ENCODE measurements at places on chromosomes 7 and 10.

- DNase-seq = peak; percentile 69
Observed at GRCh38 chr7:129825209-129825970, 127.4 kb downstream of the UBE2H start.

GRCh38 chr10:126732308-126732707, 61.8 kb upstream of the C10orf90 start:
- no peak for DNase-seq

DNA sequence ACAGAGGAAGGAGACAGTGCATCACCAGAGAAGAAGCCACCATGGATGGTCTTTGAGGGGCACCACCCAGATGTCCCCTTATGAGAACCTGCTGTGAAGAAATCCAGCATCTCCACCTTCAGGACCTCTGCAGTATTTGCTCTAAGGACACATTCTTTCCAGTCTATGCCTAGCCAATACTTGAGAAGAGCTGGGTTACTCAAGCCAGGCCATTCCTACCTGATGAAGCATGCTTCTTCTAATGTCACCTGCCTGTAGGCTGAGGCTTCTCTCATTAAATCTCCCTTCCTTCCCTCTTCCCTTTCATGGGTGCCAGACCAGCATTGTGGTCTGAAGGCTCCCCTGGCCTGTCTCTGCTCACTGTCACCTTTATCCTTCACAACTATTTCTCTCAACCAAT, 654.5 kb upstream of the AUTS2 start:
- DNase-seq = no peak

DNA sequence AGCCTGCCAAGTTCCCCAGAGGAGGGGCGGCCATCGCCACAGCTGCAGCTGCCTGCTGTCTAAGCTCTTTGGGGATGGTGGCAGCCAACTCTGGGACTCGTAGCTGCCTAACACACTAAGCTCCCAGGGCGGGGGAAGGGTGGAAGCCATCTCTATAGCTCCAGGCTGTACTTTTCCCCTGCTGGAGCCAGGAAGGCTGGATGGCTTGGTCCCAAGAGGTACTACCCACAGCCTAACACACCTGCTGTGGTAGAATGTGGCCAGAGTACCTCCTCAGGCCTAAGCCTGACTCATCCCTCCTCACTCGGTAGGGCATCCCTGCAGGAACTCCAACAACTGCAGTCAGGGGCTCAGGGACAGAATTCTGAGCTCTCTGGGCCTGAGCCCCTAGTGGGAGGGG, 151.7 kb upstream of the TAC1 start:
- DNase-seq = no peak

GRCh38 chr10:67794909-67795460, 43.0 kb downstream of the DNAJC12 start:
- no peak for DNase-seq

- no peak for DNase-seq
Observed at GRCh38 chr10:49090696-49091380, 24.5 kb downstream of the VSTM4 start.

GRCh38 chr7:134186801-134187200, 59.7 kb downstream of the LRGUK start:
- DNase-seq = no peak

GRCh38 chr10:124624895-124625294, 119.3 kb downstream of the FAM53B start:
- DNase-seq = no peak

DNA sequence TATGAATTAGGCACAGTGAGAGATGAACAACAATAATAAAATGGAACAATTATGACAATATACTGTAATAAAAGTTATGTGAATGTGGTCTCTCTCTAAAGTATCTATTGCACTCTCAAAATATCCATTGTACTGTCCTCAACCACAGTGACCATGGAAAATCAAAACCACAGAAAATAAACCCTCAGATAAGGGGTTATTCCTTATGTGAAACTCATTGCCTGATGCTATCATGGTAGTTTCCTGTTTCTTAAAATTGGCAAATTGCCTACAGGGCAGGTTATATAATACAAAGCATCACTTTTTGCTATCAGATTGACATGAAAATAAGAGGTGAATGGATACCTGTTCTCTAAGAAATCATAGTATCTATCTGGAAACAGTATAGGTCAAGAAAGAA, 3.8 kb downstream of the MCM10 start:
- DNase-seq = no peak

DNA sequence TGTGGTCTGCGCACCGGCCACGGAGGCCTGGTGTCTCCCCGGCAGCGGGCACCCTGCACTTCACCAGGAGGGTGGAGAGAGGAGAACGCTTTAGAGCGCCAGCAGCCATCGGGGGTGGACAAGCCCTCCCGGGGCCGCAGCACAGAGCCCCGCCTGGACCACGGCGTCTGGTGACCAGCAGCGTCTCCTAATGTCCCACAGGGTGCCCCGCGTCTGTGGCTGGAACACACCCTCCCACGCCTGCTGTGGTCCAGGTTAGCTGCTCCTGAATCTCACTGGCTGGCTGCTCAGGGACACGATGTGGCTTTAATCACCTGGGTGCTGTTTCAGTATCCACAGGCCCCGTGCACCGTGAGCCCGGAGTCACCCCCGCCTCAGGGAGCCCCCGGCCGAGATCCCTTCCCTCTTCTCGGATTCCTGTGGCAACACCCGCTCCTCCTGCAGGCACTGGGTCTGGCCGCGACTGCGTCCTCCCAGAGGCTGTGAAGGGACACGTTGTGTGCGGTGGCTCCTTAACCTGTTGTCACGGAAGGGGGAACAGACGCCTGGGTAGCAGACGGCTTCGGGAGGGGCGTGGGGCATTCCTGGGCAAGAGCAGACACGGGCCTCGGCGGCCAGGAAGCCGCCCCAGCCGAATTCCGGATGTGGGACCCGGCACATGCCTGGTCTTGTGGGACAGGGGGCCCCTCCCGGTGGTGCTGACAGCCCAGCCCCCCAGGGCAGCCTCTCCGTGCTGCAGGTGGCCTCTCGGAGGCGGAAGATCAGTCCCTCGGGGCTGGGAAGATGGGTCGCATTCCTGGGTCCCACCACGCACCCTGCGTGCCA, 78.9 kb downstream of the FOXL3 start:
- no peak for DNase-seq

GRCh38 chr7:45574669-45575500, 717 bp downstream of the ADCY1 start:
- peak; percentile 64 for DNase-seq

DNA sequence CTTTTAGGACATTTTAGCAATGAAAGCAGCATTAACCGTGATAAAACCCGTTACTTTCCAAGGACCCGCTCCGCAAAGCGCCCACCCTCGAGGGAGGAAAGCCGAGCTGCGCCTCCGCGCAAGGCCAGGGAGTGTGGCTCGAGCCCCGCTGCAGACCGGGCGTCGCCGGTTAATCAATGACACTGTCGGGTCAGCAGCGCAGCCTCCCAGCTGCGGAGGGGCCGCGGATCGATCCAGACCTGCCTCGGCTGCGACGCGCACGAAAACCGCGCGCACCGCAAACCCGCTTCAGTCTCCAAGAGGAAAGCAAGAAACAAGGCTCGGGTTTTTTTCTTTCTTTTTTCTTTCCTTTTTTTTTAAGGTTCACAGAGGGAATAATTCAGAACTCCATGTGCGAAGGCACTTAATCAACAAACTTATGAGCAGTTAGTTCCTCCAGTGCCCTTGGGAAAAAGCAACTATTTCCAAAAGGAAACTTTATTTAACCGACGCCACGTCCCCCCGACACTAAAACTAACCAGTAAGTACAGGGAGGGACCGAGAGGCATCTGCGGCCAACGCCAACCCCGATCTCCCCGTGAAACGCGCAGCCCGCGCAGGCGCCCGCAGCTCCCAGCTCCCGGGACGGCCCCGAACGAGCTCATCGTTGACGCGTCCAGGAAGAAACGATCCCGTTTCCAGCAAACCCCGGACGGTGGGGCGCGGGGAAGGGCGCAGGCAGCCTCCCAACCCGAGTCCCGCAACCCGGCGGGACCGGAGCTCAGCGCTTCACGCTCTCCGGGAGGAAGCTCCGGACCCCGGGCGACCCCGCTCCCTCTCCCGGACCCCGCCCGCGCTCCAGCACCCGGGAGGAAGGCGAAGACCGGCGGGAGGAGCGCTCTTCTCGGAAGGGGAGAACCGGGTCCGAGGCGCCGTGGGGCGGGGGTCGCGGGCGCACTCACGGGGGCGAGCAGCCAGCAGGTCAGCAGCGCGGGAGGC, 598 bp downstream of the VIPR2 start:
- peak; percentile 1 for DNase-seq

- peak; percentile 59 for DNase-seq
Observed at GRCh38 chr10:28533571-28534304, 820 bp downstream of the WAC start.

GRCh38 chr7:25296086-25296485, 67.8 kb upstream of the NPVF start:
- no peak for DNase-seq

DNA sequence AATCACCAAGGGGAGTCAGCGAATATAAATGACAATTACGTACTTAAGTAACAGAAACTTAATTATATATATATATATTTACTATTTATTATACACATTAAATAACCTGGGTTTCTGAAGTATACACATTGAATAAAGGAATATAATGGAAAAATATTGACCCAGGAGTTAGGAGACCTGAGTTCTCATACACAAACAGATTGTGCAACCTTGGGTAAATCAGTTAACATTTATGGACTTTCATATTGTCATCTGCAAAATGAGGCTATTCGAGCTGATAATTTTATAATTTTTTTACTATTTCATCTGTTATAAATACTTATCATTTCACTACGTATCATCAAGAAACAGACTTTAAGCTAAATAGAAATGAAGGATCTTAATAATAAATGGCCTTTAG, 75.1 kb upstream of the SRRM3 start:
- no peak for DNase-seq

DNA sequence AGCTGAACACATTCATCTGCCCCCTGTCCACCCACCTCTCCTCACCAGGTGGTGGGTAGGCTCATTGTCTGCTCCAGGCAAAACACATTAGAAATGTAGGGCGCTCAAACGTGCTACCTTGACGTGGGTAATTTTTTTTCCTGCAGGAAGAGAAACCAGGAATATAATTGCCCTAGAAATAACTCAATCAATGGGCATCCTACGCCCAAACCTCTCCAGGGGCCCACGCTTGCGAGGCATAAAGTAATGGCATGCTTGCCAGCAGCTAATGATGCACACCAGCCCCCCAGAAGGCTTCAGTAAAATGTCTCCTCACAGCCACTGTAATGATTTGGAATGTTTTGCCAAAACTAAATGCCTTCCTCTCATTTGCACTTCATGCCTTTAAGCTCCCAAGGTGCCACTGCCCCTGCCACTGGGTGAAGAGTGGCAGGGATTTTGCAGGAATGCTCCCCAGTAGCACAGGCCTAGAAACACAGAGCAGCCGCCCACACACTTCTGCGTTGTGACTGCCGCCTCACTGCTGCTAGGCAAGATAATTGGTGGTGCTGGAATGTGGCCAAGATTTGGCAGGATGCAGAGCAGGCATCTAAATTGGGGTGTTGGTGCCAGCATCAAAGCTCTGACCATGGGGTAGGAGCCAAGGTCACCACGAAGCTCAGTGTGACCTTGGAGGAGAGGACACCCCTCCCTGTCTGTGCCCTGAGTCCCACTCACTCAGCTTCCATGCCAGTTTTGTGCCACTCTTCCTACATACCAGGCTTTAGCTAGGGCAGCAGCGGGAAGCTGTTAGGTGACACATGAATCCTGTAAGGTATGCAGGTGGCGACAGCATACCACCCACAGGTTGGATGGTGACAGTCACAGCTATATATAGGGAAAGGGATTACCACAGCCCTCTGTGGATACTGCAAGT, 48.7 kb upstream of the PPP1R3C start:
- DNase-seq = peak; percentile 15

GRCh38 chr7:91852263-91852741, 28.2 kb downstream of the MTERF1 start:
- peak; percentile 19 for DNase-seq

GRCh38 chr7:134724606-134725005, 54.8 kb upstream of the CALD1 start:
- DNase-seq = peak; percentile 60

- no peak for DNase-seq
Observed at GRCh38 chr7:137007001-137007694, 138.7 kb downstream of the CHRM2 start.

DNA sequence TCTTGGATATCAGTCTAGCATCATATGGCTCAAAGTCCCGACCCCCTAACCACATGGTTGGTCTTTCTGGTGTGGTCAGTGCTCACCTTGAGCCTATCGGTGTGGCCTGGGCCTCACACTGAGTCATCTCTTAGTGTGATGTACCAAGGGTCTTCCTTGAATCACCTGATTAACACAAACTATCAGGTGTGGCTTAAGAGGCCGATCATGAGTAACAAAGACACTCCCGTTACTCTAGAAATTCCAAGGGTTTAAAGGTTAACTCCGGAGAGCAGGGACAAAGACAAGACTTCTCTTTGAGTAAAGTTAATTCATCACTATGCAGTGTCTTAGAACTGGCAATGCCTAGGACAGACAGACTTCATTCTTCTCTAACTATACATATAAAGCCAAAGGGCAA, 52.3 kb upstream of the ARMC3 start:
- DNase-seq = no peak

- DNase-seq = no peak
Observed at GRCh38 chr7:38217672-38218071, 39.6 kb downstream of the STARD3NL start.

DNA sequence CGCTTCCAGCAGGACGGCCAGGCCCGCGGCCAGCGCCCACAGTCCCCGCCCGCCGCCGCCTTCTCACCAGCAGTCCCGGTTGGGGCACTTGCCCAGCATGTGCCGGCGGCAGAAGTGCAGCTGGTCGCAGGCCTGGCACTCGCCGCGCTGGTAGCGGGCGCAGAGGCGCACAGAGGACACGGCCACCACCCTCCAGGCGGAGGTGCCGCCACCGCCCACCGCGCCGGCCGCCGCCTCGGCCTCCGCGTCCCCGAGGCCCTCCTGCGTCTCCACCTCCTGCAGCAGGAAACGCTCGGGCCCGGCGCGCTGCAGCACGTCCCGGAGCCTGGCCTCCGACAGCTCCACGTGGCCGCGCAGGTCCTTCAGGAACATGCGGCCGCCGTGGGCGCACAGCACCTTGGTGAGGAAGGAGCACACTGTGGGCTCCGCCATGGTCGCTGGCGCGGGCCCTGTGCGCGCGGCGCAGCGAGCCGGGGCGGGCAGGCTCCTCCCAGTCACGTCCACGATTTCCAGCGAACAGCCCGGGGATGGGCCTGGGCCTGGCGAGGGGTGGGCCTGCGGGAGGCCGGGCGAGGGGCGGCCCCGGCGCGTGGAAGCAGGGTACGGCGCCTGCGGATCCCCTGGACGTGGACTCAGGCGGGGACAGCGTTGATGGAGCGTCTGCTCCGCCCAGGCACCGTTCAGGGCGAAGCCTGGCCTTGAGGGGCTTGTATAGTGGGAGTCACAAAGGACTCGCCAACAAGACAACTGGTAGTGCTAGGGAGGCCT, at the start of gene ZC3HAV1L:
Gene ZC3HAV1L (minus strand): TSS at position 457 of the 768 bp plus-strand sequence. CDS start 25 bp downstream, at position 432.
- peak; percentile 81 for DNase-seq
